ENCODE measurements at places on chromosomes 1 and 21.

DNA sequence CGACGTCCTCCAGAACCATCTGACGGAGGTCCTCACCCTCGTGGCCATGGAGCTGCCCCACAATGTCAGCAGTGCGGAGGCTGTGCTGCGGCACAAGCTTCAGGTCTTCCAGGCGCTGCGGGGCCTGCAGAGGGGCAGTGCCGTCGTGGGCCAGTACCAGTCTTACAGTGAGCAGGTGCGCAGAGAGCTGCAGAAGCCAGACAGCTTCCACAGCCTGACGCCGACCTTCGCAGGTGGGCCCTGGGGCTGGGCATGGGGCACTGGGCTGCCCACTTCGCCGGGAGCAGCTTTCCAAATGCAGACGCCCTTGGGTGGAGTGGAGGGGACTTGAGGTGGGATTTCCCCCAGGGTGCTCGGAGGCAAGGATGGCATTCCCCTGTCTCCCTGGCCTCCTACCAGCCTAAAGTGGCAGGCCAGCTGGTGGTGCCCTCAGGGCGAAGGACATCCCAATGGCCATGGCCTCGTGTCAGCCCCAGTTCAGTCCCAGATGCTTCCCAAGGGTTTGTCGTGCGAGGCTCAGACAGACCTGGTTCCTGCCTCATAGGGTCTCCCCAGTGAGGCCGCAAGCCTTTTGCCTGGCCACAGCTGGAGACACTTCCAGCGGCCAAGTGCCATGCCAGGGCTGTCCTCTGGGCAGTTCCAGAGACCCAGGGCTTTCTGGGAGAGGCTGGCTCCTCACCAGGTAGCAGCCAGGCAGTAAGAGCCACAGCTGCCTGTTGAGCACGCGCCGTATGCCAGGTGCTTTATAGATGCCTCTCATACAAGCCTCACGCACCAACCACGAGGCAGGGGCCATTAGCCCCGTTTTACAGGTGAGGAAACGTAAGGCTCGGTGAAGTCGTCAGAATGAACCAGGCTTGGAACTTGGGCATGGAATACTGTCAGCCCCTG lies 27.8 kb downstream of the H6PD start:
- no peak for DNase-seq

- DNase-seq: no peak
Observed at GRCh38 chr1:3880429-3881192, 19.5 kb downstream of the C1orf174 start.

DNA sequence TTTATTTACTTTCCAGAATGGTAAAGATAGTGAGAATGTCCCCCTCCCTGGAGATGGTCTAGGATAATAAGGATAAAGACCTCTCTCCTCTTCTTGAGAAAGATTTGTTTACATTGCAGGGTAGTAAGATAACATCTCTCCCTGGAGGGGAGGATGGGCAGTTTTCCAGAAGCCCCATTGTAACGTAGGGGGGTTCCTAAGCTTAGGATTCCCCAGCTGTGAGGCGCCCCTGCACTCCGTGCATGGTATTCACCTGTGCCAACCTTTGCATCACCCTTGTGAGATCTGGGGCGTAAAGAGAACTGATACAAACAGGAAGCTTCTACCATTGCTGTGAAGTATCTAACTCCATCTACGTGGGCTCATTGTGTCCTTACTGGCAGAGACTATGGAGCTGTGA lies 148.7 kb upstream of the DNAH14 start:
- no peak for DNase-seq

DNA sequence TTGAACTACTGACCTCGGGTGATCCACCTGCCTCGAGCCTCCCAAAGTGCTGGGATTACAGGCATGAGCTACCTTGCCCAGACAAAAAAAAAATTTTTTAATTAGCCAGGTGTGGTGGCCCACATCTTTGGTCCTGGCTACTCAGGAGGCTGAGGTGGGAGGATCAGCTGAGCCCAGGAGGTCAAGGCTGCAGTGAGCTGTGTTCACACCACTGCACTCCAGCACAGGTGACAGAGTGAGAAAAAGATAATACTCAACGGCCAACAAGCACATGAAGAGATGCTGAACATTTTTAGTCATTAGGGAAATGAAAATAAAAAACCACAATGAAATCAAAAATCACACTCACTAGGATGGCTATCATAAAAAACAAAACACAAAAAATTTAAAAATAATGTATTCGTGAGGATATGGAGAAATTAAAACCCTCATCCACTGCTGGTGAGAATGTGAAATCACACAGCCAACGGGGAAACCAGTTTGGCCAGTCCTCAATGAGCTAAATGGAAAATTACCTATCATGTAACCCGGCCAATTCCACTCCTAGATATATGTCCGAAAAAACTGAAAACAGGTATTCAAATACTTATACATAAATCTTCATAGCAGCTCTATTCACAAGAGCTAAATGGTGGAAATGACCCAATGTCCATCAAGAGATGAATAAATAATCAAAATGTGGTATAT lies 41.2 kb downstream of the ENAH start:
- no peak for DNase-seq

- no peak for DNase-seq
Observed at GRCh38 chr21:38507374-38507942, 9.2 kb upstream of the ERG start.

DNA sequence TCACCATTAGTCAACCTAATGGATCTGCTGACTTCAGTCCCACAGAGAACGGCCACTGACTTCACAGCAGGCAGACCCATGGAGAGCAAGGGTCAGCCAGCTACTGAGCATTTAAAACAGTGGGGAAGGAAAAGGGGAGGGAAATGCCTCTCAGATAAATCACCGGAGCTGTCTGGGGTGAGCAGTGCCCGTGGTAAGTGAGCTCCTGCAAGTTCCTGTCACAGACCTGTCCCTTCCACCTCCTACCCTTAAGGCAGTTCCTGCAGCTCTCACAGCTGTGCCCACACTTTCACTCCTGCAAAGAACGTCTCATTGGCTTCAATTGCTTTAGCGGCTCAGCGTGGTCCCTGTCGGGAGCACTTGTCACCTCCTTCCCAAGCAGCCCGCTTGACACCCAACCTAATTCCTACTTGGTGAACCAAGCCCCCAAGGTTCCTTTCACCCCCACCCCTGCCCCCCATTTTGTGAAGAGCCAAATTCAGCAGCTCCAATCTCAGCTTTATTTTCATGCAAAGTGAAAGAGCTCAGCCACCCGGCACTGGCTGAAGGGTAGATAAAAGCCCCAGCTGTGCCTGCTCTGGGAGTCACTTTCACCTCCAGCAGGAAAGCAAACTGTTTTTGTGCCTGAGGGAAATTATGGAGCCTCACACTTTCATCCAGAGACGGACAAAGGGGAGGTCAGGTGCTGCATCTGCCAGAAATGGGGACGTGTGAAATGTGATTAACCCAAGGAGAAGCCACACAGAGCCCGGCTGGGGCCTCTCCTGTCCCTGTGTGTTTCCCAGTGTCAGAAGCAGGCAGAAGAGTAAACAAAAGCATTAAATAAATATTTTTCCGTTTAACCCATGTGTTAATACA lies 306.2 kb downstream of the TTLL7 start:
- no peak for DNase-seq

- DNase-seq: no peak
Observed at GRCh38 chr1:35592991-35593769, 20.1 kb downstream of the TFAP2E start.

DNA sequence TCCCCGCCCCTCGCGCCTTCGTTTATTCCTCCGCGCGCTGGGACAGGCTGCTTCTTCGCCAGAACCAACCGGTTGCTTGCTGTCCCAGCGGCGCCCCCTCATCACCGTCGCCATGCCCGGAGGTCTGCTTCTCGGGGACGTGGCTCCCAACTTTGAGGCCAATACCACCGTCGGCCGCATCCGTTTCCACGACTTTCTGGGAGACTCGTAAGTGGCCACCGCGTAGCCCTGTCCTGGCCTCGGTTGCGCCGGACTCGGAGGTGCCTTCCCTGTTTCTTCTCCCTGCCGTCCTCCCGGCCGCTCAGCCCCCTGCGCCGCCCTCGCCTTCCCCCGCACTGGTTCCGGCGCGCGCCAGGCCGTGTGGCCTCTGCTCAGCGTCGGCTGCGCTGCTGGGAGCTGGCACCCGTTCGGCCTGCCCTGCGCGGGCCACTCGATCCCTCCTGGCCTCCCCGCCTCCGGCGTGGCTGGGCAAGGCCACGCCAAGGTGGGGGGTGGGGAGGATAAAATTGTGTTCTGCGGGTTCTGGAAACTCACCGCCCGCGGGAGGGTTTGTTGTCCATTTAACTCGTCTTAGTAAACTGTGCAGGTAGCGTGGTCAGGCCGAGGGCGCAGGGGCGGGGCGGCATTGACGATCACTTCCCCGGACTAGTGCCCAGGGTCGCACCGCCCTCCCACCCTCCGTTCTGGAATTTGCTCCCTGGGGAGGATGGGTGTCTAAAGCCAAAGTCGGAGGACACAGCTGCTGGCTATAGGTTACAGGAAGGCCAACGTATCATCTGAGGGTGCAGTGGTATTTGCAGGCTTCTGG lies at the start of gene PRDX6:
TSS of gene PRDX6 (plus strand) at position 50 of the 808 bp plus-strand sequence. CDS start at position 113, 63 bp downstream.
- DNase-seq: peak; percentile 88

GRCh38 chr1:210222340-210223006 lies 10.1 kb upstream of the SERTAD4 start:
- no peak for DNase-seq

- DNase-seq: no peak
Observed at GRCh38 chr1:158055854-158056253, 62.4 kb downstream of the KIRREL1 start.

GRCh38 chr1:228226956-228227791 lies 19.3 kb downstream of the OBSCN start:
- no peak for DNase-seq

DNA sequence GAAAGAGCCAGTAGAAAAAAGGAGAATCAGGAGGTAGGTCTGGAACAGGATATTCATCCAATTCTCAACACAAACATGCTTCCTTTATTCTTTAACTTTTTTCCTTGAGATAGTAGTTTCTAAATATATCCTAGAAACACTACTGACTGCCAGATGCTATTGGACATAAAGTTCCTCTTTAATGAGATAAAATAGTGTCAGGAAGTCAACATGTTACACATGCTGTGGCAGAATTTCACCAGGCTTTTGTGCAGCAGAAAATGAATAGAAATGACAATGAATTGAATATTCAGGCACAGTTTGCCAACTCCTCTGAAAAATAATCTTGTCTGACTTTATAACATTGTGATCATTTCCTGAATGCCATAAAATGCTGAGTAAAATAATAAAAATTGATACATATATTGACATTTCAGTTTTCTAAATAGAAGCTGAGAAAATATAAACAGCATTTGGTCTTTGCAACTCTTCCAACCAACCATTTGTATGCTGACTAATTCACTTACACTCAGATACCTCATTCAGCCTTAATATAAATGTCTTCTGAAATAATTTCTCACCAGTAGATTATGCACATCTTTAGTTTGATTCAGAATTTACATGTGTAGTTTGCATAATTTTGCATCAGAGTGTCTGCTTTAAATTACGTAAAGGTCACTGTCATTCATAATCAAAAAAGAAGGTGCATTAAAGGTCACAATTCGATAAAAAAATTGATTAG lies 486.1 kb upstream of the ADGRL2 start:
- peak; percentile 19 for DNase-seq

GRCh38 chr1:231186356-231187115 lies 24.7 kb downstream of the TRIM67 start:
- no peak for DNase-seq

GRCh38 chr1:11813021-11813420 lies 7.0 kb downstream of the CLCN6 start:
- no peak for DNase-seq

DNA sequence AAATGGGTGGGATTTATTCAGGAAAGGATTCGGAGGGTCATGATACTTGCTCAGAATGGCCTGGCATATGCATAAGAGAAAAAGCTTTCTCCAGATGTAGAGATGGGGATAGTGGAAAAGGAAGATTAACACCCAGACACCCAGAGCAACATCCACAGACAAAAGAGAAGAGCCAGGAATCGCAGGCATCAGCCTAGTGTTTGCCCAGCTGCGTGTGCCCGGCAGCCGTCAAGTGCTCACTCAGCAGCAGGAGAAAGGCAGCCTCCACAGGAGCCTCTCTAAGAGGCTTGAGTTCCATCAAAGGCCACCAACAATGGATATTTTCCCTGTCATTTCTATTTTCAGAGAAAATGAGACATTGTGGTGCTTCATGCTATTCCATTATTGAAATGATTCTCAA lies 54.7 kb downstream of the NTPCR start:
- no peak for DNase-seq

DNA sequence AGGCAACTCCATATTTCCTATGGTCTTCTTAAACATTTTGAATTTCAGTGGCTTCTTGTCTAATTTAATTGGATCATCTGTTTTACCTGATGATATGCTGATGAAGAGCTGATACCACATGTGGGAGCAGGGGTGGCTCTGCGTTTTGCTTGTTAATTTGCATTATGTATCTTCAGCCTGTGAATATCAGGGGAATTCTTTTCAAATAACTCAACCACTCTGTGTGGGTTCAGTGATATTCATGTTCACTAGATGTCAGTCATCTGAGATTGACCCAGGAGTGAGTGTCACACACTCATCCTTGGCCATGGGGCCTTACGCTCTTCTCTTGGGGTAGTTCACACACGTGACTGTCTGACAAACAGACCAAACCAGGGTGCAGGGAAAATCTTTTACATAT lies 83.0 kb downstream of the FCRL5 start:
- DNase-seq: no peak

GRCh38 chr1:223750730-223751570 lies 38.6 kb downstream of the CAPN2 start:
- no peak for DNase-seq

DNA sequence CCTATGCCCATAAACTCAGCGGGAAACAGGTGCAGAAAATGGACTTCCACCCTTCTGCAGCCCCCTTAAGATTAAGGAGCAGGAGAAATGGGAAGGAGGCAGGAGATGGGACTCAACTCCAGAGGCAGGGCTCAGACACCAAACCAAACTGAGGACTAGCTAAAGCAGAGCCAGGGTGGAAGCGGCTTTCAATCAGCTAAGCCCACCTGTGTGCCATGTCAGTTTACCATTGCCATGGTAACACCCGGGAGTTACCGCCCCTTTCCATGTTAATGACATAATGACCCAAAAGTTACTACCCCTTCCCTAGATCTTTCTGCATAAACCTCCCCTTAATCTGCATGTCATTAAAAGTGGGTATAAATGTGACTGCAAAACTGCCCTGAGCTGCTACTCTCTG lies 653.5 kb downstream of the PTPRU start:
- DNase-seq: no peak

DNA sequence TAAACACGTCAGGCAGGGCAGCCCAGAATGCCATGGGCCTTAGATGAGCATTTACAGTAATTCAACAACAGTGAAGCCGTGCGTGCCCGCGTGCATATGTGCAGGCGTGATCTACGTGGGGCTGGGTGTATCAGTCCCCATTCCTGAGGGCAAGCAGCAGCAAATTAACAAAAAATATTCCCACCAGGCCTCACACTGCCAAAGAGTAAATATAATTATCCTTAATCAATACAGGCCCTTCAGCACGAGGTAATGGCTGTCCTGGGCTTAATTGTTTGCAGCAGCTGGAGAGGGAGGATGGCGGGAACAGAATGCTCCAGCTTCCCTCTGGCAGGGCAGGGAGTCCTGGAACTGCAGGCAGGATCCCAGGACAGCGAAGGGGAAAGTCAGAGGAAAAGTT lies 91.8 kb downstream of the DDX20 start:
- no peak for DNase-seq

GRCh38 chr21:14545906-14546480 lies at the start of gene SAMSN1:
Gene SAMSN1, minus strand, starts transcription at chr21:14546315. Its CDS starts 54 bp downstream, at chr21:14546261.
- DNase-seq: no peak

- DNase-seq: no peak
Observed at GRCh38 chr1:54008876-54009275, 9.1 kb downstream of the LDLRAD1 start.

GRCh38 chr1:3170561-3171453 lies 101.8 kb downstream of the PRDM16 start:
- peak; percentile 18 for DNase-seq

- DNase-seq: no peak
Observed at GRCh38 chr1:198492872-198493271, 47.6 kb downstream of the ATP6V1G3 start.

GRCh38 chr21:41345934-41346685 lies 15.7 kb upstream of the MX2 start:
- DNase-seq: no peak
